ENCODE measurements at places on chromosomes 2 and 18.

DNA sequence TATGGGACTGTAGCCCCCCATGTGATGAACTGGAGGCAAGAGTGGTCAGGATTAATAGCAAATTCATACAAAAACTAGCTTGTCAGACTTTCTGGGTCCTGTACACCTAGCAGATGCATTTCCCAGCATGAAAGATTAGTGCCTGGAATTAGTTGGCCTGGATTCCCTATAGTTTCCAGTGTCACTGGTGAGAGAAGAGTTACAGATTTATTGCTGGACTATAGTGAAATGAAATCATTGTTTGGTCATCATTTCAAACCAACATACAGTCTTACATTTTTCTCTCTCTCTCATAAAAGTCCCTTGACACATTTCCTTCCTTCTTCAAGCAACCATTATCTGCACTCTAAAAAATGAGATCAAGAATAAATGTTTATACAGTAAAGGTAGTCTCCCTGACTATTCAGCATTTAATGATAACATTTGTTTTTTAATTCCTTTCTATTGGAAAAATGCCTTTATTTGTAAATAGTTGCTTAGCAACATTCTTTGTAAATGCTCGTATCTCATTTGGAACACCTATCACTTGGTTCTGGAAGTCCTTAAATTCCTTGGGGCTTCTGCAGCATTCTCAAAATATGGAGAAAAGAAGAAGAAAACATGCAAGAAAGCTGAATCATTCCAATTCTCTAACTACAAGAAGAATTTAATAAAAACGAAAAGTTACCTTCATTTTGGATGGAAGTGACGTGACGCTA is 144.4 kb downstream of the MREG start:
- DNase-seq, result no peak

DNA sequence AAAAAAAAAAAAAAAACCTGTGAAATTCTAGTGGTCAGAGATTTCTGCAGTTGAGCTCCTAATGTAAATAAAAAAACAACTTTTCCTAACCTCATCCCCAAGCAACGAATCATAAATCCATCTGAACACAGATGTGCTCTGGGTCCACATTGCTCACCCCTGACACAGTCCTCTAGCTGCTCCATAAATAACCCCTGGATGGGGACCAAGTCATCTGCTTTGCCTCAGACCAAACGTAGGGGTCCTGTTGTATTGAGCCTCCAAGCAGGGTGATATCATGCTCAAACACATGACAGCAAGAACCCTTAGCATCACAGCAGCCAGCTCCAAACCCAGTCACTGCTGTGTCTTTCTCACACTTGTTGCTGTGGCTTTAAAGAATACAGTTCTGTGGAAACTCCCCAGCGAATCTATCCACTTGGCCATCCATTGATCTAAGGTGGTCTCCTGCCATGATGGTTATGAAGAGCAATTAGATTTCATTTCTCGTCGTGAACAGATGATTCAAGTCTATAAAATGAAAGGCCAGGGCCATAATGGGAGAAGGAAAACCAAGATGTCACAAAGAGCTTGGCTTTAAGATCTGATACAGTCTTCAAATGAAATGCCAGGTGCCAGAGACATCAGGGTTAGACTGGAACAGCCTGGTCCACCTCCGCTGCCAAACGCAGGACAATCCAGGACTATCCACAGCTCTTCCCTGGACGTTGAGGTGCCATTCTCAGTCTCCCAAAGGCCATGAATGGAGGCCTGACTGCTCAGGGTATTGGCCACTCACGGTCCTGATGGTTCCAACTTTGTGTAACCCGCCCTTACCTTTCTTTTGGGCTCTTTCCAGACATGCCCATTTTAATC is 39.0 kb downstream of the TBC1D8 start:
- DNase-seq, result no peak

DNA sequence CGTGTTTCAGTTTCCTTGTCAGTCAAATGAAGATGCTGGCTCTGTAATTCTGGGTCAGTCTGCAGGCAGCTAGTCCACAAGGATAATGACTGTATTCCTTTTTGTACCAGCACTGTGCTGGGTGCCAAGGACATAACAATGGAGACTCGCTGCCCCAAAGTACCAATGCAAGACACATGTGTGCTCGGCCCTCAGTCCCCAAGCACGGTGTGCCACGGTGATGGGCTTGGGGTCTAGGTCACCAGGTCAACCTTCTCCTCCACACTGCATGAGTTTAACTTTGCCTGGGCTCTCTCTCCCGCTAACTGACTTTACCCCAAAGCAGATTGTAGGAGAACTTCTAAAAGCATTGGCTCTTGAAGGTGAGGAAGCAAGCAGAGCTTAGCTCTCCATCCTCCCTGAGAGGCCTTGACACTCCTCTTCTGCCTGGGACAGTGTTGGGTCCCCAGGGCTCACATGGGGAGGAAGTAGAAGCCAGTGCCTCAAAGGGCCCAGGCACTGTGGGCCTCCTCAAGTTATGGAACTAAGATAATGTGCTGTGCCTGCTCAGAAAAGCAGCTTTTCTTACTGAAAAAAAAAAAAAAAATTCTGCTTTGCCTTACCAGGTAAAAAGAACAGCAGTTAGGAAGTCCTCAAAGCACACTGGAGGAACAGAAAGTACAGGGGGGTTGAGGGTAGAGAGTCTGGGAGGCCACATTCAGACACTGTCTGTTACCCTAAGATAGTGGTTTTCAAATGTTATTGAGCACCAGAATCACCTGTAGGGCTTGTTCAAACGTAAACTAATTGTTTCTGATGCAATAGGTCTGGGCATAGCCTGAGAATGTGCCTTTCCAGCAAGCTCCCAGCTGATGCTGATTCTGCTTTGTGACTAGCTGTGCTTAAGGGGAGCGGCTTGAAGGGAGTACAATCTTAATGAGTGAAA is 276.4 kb upstream of the CXCR4 start:
- DNase-seq, result no peak

GRCh38 chr2:19809206-19809605 is 92.6 kb downstream of the TTC32 start:
- no peak for DNase-seq

- DNase-seq, result no peak
Measured at GRCh38 chr18:48888773-48889080, 62.0 kb downstream of the SMAD7 start.

DNA sequence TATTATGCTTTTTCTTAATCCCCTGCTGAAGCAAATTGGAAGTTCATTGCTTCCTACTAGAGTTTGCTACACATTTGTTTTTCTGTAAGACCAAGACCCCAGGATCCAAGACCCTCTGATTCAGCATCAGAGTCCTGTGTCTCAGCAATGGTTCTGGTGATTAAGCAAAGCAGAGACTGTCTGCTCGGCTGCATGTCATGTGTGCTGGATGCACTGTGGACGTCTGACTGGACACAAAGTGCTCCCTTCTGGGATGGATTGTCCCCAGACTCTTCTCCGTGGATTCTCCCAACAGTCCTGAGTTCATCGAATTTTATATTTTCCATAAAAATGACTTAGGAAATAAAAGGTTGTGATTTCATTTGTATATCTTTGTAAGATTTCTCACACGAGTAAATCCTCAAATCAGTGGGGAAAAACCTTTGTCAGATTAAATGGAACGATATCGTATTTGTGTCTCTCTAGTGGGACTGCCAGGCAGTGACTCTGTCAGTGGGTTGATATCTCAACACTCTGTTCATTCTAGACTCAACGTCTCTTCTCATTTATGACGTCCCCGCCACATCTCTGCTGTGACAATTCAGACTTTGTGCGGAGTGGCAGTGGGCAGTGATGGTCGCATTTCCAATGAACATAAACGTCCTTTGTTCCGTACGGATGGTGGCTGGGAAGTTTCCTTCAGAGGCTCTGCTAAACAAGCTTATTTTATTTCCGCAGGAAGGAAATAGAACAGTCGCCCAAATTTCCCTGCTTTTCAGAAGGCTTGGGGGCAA is 58.6 kb downstream of the NCAPH start:
- no peak for DNase-seq

DNA sequence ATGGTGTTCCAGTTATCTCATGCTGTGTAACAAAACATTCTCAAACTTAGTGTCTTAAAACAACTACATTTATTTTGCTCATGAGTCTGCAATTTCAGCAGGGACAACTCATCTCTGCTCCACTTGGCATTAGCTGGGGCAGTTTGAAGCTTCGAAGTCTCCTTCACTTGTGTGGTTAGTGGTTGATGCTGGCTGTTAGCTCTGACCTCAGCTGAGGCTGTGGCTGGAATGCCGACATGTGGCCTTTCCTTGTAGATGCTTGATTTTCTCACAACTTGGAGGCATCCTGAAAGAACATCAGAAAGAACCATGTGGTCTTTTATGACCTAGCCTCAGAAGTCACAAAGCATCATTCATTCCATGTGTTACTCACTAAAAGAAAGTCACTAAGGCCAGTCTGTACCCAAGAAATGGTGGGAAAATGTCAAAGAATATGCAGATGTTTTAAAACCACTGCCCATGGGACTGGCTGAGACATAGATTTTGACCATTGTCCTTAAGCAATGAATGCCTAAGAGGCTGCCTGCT is 3.8 kb upstream of the TMSB10 start:
- DNase-seq, result no peak

- no peak for DNase-seq
Measured at GRCh38 chr2:70043252-70043875, 43.9 kb upstream of the PCBP1 start.

GRCh38 chr2:194883711-194884110 is 773.3 kb upstream of the SLC39A10 start:
- DNase-seq, result no peak

DNA sequence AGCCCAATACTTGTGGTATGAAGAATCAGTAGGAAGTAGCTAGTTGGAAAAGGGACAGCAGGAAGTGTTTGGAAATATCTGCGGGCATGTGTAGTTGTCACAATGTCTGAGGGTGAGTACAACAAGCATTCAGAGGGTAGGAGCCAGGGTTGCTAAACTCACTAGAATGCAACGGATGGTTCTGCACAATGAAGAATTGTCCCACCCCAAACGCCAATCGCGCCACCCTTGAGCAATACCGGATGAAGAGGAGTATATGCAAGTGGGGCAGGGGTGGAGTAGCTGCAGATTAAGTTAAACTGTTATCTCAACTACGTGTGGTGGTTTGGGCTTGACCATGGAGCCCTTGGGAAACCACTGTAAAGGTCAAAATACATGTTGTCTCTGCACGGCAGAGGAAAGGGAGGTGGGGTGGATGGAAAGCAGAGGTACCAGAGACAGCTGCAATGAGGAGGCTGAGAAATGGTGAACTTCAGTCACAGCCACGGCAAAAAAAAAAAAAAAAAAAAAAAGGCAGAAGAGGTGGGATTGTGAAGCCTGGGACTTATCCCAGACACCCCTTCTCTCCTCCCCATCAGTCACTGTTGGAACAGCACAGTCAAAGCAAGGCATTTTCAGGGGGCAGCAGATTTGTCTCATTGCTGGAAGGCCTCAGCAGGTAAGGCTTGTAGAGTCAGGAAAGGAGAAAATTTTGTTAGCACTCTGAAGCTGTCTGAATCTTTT is 5.2 kb downstream of the CCL20 start:
- DNase-seq, result no peak

- no peak for DNase-seq
Measured at GRCh38 chr18:44887227-44887631, 206.5 kb downstream of the SETBP1 start.

DNA sequence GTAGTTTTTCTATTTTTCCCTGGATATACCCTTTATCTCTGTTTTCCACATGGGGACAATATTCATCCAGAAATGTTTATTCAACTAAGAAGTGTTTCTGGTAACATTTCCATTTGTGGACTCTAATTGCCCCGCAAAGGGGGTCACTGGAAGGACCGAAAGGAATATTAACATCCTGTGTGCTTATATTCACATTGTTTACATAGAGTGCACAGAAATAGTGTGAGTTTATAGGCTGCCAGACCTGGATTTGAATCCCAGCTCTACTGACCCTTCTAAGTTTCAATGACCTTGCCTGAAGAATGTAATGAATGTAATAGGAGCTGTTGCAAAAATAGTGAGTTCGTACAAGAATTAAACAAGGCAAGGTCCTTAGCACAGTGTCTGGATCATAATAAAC is 152.9 kb upstream of the NCKAP5 start:
- DNase-seq, result no peak

DNA sequence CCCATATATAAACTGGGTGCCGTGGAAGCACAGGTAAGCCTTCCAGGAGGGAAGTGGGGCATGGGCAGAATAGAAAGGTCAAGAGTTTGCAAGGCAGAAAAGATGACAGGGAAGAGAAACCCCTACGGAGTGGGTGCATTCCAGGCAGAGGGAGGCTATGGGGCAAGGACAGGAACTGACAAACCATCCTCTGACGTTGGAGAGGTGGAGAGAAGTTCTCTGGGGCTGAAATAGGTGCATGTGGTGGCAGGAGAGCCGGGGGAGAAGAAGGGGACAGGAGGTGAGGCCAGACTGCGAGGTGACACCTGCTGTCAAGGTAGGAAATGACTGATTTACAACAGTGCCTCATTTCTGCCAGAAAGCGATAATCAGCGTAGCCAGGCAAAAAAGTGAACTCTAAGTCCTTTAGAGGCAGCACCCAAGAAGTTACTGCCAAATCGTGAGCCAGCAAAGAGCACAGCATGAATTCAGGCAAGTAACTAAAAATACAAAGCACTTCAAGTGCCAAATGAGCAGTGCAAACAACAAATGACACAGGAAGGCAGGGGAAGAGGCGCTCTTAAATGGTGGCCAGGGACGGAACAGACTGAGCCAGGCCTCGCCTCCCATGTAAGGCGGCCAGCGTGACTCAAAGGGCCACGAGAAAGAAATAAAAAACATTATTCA is 113.3 kb upstream of the ACVR1C start:
- DNase-seq, result no peak

- no peak for DNase-seq
Measured at GRCh38 chr18:40529478-40529877, 1425.6 kb upstream of the PIK3C3 start.

GRCh38 chr2:64581018-64581417 is 56.9 kb downstream of the AFTPH start:
- no peak for DNase-seq

- no peak for DNase-seq
Measured at GRCh38 chr2:148877403-148877740, 2.3 kb downstream of the KIF5C start.

DNA sequence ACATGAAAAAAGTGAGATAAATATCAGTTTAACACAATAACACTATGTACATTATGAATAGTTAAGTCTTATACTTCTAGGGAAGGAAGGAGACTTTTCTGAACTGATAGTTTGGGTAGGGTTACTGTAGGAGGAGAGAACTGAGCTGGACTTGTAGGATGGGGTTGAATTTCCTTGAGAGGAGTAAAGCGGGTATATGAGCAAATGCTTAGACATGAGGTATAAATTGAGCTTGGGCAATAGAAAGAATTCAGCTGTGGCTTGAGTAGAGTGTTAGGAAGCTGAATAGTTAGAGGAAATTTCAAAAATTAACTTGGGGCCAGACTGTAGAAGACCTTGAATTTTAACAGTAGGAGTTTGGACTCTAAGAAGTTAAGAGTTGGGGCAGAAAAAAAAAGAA is 45.1 kb downstream of the LCLAT1 start:
- DNase-seq, result no peak

DNA sequence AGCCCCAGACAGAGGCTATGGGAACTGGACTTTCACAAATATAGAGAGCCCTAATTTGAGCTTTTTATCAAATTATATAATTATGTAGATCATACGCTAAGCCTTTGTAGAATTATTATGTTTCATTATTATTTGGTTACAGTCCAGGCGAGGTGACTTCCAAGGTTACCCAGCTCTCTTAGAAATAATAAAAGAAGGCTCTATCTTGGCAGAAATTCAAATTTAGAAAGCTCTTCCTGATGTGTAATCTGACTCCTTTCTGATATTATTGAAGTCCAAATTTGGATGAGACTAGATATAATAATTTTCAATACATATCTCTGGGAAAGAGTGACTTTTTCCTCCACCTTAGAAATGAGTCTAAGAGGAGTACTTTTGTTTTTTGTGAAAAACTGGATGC is 4.8 kb upstream of the SLC38A11 start:
- no peak for DNase-seq

- no peak for DNase-seq
Measured at GRCh38 chr2:144357623-144358373, 162.1 kb downstream of the ZEB2 start.
